Stimulated activated CD4-positive, alpha-beta T cell treated with anti-CD3 and anti-CD28 coated beads, Interleukin-1b, Interleukin-23, amount 100 ng/mL, for 1 hour (primary cell): ENCODE measurements at places on chromosomes 3 and 15.

DNA sequence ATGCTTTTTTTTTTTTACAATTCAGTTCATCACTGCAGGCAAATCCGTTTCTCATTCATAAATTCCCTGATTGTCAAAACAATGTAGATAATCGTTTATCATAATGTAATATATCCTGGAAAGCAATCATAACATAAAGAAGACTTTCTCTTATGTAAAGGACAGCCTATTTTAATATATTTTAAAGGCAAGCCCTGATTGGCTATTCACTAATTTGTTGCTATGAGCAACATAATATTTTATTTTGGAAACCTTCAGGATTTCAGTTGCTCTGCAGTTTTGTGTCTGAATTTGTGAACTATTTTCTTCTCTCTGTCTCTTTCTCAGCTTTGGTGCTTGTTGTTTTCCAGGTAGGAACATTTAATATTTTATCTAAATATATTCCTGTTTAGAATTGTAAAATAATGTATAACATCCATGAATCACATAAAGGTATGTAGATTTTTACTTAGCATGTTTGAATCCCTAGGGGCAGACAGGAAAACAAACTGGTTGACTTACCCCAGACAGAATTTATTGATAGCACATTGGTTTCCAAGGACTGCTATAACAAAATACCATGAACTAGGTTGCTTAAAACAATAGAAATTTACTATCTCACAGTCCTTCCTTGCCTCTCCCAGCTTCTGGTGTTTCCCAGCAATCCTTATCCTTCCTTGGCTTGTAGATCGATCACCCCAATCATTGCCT is 253.5 kb downstream of the CDIN1 start:
- DNase-seq: no peak

- DNase-seq: no peak
Observed at GRCh38 chr15:60128710-60129109, 124.6 kb downstream of the FOXB1 start.

DNA sequence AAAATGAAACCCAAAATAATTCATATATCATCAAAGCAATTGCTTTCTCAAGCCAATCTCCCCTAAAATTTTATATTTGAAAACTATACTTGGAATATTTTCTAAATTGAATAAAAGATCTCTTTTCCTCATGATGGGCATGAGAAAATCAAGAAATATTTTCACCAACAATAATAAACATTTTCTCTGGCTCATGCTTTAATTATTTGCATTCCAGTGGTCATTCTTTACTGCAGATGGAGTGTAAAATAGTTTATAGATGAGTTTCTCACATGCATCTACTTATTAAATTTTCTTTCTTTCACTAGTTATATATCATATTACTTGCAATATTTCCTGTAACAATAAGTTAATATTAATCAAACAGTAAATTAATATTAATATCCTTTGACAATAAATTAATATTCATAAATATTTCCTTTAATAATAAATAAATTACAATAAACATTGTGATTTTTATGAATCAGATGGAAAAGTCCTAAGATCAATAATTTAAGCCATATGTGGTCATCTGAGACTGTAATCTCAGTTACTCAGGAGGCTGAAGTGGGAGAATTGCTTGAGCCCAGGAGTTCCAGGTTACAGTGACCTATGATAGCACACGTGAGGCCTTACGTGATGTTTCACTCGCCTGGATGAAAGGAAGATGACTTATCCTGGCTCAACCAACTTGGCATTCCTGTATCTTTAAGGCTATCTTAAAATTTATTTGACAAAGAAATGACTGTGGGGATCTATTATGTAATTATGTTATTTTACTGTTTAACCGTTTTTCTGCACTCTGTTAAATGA is 958.8 kb downstream of the ZPLD1 start:
- no peak for DNase-seq

- DNase-seq: no peak
Observed at GRCh38 chr3:119408243-119408950, 55.0 kb downstream of the TMEM39A start.

DNA sequence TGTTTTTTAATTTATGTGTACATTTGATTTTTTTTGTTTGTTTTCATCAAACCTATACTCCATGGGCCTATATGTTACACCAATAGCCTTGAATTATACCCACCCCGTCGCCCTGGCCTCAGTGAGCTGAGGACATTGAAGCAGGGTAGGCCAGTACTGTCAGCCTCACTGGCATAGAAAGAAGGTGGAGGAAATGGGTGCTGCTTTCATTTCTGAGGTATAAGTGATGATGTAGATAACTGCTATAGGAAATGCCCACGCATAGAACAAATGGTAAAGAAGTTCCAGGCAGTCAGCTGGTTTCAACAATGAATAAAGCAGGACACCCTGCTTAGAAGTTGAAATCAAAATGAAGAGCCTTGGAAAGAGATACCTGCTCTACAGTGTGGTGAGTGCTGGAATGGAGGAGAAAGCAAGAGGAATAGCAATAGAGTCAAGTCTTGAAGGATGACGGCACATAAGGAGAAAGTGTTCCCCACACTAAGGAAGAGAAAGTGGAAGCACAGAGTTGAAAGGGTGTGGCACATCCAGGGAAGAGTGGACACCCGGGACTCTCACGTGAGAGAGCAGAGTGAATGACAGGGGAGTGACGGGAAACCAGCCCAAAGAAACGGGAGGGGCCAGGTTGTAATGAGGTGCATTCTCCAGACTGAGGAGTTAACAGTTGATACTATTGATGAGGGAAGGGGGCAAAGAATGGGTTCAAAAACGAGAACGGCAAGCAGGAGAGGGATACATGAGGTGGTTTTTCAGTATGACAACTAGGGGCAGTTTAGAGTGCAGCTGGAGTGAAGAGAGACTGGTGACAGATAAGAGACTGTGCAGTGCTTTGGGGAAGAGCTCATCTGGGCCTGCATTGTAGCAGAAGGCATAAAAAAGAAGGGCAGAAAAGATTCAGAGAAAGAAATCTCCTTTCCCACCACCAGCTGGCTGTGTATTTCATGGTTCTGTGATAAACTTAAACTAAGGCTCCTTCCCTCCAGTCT is 70.5 kb downstream of the KLHL25 start:
- DNase-seq: no peak

DNA sequence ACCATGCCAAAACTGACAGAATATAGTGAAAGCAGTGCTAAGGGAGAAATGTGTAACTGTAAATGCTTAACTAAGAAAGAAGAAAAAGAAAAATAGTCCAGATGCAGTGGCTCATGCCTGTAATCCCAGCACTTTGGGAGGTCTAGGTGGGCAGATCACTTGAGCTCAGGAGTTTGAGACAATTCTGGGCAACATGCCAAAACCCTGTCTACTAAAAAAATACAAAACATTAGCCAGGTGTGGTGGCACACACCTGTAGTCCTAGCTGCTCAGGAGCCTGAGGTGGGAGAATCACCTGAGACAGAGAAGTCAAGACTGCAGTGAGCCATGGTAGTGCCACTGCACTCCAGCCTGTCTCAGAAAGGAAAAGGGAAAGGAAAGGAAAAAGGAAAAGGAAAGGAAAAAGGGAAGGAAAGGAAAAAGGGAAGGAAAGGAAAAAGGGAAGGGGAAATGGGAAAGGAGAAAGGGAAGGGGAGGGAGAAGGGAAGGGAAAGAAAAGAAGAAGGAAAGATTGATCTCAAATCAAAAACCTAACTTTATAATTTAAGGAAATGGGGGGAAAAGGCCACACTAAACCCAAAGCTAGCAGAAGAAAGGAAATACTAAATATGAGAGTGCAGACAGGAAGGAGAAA is 20.3 kb downstream of the C3orf33 start:
- DNase-seq: no peak

GRCh38 chr15:78630886-78631633 is 9.9 kb downstream of the CHRNB4 start:
- DNase-seq: no peak

DNA sequence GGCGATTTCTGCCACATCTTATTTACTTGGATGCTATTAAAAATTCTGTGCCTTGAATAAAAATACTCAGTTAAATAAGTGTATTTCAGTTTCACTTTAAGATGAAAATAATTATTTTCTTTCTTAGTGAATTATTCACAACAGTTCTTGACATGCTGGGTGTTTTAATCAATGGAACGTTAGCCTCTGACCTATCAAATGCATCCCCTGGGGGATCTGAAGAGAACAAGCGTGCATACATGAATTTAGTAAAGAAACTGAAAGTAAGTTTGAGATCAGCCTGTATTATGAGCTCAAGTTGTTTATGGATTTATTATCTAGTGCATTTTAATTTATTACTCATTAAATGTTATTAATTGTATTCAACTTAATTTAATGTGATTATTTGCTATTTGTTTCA is 597 bp downstream of the P2RY12 start:
- DNase-seq: no peak

DNA sequence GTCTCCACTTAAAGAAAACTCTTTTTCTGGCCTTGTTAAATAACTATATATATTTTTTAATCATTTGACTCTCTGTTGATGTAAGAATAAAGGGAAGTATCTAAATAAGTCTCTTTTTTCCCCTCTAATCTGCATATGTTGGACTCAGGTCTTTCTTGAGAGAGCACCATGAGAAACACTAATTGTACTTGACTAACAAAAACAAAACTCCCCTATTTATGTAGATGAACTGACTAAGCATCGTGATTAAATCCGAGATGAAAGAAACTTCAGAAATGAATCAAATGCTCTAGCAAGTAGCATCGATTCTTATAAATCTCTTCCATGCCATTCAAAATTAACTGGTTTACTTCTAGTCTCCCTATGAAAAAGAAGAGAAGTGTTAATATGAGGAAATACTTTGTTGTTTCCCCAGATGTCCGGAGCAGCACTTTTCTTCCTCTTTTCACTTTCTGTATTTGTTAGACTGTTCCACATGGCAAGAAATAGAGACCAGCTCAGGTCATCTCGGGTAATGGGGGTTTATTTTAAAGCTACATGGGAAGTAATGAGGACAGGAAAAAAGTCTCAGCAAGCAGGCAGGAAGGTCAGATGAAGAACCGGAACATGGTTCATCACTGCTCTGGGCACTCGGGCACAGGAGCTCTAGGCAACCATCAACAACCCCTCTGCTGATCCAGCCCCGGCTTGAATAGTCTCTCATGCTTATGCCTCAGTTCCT is 288.3 kb downstream of the CNTN6 start:
- no peak for DNase-seq

- no peak for DNase-seq
Observed at GRCh38 chr3:118641608-118642007, 393.0 kb downstream of the IGSF11 start.

DNA sequence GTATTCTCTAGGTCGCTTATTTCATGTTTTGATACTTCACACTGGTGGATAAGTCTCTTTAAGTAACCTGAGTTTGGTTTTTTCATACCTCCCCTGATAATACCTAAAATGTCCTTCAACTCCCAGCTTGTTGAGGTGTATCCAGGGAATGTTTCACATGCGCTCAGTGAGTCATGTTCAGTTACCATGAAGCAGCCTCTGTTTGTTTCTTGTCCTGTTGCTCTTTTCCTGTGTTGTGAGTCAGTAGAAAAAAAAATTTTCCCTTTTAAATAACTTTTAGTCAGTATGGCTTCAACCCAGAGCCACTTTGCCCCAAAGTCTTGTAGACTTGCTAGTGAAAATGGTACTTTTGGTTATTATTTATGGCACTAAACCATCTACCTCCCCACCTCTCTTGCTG is 278.4 kb upstream of the ZPLD1 start:
- DNase-seq: no peak

- no peak for DNase-seq
Observed at GRCh38 chr3:176328198-176328597, 869.1 kb downstream of the TBL1XR1 start.

DNA sequence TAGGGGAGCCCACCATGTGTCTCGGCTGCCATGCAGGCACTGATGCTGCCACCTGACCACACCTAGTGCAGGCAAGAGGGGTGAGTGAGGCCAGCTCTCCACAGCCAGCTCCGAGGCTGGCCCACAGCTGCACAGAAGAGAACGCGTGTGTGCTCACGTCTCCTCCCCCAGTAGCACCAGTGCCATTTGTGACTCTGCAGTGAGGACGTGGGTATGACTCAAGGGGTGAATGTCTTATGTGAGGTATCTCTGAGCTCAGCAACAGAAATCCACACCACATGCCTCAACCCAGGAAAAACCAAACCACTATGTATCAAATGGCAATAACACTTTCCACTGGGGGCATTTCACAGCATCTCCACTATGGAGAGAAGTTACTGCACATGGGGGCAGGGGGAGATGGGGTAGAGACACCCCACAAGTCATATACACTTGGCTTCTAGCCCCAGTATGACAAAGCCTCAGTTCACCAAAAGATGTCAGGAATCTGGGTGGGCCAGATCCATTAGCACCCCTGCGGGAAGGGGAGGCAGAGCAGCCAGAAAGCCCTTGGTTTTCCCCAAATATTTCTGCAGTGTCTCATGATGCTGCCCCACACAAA is 87.6 kb downstream of the LRIG1 start:
- DNase-seq: no peak

DNA sequence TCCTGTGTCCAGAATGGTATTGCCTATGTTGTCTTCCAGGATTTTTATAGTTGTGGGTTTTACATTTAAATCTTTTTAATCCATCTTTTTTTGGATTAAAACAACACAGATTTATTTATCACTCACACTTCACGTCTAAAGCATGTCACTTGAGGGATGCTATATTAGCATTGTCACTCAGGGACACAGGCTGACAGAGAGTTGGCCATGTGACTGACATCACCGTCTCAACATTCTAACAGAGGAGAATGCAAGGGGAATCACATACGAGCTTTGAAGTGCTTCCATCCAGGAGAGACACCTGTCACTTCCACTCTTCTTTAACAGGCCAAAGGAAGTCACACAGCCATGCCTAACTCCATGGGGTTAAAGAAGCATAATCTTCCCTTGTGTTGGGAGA is 204.6 kb upstream of the AZI2 start:
- no peak for DNase-seq

- DNase-seq: no peak
Observed at GRCh38 chr3:74415731-74416130, 198.7 kb downstream of the CNTN3 start.

GRCh38 chr15:51603002-51603401 is 19.6 kb downstream of the DMXL2 start:
- DNase-seq: no peak

DNA sequence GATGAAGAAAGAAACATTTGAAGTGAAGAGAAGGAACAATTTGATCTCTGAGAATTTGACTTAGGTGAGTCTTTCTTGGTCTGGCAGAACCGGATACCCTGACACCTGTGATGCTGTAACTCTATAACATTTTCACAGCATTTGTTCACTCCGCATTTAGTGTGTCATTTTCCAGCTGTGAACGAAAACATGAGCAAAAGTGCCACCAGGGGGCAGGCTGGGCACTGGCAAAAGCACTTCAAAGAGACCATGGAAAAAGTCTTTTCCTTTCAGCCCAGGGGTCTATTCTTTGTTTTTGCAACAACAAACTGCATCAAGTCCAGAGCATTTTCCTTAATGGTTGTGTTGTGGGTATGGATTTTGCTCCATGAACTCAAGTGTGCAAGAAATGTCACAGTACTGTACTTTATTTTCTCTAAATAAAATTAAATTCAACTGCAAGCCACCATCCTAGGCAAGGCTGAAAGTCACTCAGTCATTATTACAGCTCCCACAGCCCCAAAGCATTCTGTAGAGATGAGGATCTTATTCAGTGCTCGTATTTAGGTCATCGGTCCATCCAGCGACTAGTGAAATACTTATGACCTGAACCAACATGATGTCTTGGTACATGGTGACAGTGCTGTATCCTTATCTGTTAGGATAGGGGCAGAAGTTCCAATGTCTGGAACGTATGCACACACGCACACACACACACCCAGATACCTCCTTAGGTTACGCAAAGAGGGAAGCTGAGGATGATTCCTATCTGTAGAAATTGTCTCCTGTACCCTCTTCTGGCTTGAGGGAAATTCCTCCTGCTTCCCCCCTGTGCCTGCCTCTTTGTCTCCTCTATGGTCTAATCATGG is 125.5 kb downstream of the GADL1 start:
- peak; percentile 31 for DNase-seq

- no peak for DNase-seq
Observed at GRCh38 chr3:31561891-31562290, 29.2 kb downstream of the STT3B start.
